ENCODE measurements at places on chromosomes 6 and 20.
A peak's percentile ranks its signal among the peaks of the same experiment; 100 is the strongest.

DNA sequence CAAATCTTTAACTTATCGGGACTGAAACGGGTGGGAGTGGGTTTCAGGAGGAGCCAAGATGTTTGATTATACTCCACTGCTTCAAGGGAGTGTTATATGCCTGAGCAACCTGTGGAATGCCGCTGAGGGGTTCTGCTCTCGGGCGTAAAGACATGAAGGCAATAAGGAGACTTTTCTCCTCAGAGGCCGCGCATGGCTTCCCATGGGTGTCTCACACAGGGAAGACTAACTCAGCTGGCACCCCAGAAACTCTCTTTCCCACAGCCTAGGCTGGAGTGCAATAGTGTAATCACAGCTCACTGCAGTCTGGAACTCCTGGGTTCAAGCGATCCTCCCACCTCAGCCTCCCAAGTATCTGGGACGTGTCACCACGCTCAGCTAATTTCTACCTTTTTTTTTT lies 5.1 kb upstream of the C20orf141 start:
- DNase-seq, result no peak

GRCh38 chr6:31582230-31582643 lies at the start of gene LTB:
Gene LTB, minus strand, starts transcription at chr6:31582424. Its CDS starts 7 bp downstream, at chr6:31582417.
- DNase-seq, result peak; percentile 47

DNA sequence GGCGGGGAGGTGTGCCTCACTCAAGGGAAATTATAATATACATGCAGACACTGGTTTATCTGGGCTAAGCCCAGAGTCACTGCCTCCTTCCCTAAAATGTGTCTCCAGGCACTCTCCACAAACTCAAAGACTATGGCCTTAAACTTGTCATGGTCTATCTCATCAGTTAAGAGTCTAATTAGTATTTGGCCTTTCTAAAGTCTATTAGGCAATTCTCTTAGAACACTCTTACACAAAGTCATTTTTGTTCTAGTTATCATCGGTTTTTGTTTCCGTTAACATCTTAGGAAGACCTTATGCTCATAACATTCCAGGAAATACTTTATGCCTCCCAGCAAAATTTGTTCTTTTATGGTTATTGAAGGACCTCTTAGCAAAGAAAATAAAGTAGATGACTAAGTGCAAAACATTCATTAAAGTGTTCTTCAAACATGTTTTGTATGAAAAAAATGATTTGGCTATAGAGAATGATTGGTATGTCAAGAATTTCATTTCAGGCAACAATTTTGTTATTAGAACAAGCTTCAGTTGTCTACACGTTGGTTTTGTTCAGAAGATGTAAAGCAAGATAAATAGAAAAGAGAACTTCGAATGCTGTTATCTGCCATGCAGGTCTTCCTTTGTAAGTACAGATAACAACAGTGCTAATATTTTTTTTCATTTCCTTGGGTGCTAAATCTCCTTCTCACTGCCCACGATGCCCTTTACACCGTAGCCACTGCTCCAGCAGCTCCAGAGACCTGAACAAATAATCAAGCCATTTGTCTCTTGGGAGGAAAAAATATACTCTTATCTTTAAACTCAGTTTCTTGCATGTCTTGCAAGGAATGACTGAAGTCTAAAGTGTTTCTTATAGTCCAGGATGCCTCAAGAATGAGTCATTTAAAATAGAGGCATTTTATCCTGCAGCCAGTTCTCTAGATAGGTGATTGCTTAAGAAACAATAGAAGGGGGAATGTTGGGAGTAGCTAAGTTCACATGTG lies 170.4 kb downstream of the HTR1B start:
- no peak for DNase-seq

- DNase-seq, result no peak
These were observed 262.9 kb downstream of the TAF4 start for GRCh38 chr20:61802721-61803311.

- no peak for DNase-seq
These were observed 7.0 kb downstream of the KIAA1755 start for GRCh38 chr20:38253571-38253970.

DNA sequence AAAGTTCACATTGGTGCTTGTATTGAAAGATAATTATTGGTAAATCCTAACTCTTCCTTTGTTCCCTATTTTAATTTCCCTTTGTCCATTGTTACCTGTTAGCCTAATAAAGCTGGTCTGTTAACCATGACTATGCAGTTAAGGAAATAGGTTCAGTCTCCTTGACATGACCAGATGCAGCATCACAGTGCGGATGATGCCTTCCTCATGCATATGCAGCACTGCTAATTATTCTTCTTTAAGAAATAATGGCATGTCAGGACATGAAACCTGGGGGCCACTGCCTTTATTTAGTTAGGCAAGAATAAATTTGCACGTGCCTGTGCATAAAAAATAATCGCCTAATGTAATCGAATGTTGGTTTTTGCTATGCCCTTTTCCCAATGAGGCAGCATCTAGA lies 16.5 kb downstream of the PBOV1 start:
- DNase-seq, result no peak

GRCh38 chr20:17786221-17786718 lies 86.5 kb downstream of the BANF2 start:
- DNase-seq, result no peak

- no peak for DNase-seq
These were observed 6.2 kb upstream of the DDX43 start for GRCh38 chr6:73388433-73388799.

- DNase-seq, result no peak
These were observed 27.8 kb downstream of the SPATA2 start for GRCh38 chr20:49887251-49888211.

DNA sequence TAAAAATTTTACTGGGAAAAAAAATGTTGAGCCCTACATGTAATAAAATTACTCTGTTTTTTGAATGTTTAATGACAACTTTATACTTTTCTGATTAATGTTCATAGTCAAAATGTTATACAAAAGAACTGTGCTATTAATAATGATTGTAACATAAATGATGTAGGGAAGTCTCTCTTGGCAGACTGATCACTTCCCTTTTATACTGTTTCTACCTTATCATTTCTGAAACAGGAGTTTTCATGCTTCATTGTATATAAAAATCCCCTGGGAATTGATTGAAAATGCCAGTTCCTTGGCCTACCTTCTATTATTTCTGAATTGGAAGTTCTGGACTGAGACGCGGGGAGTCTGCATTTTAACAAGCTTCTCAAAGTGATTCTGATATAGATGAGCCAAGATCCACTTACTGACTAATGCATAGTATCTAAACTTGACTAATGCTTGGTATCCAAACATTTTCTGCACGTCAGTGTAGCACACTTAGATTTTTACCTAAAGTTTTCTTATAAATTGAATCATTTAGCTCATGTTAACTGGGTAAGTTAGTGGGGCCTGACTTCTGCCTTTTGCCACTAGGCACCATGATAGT lies 7.2 kb upstream of the HDAC2 start:
- DNase-seq, result no peak

GRCh38 chr6:156111913-156112312 lies 656.3 kb upstream of the NOX3 start:
- DNase-seq, result no peak

GRCh38 chr20:1894471-1894950 lies 696 bp upstream of the SIRPA start:
- no peak for DNase-seq

DNA sequence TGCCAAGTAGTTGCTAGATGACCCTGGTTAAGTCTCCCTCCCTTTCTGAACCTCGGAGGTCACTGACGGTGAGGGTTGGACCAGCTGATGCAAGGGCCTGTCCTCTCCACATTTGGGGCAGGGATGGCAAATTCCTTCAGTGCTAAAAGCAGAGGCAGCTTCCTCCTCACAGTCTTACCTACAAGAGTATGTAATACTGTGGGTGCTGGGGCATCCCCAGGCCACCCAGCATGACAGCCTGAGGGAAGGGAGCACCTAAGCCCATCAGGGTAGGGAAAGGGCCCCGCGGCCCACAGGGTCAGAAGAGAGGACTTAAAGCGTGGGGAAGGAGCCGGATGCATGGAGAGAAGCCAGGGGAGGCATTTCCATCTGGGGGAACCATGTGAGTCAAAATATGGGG lies 38.0 kb downstream of the TGM3 start:
- no peak for DNase-seq

- no peak for DNase-seq
These were observed 92.2 kb downstream of the BACH2 start for GRCh38 chr6:90204327-90205056.

Data from stimulated activated naive CD4-positive, alpha-beta T cell treated with Interleukin-2 at 50 U/mL for 16 hours (primary cell).